ENCODE measurements at places on chromosomes 7 and 10.

GRCh38 chr10:36277459-36277858, 635.4 kb upstream of the FZD8 start:
- DNase-seq: no peak

DNA sequence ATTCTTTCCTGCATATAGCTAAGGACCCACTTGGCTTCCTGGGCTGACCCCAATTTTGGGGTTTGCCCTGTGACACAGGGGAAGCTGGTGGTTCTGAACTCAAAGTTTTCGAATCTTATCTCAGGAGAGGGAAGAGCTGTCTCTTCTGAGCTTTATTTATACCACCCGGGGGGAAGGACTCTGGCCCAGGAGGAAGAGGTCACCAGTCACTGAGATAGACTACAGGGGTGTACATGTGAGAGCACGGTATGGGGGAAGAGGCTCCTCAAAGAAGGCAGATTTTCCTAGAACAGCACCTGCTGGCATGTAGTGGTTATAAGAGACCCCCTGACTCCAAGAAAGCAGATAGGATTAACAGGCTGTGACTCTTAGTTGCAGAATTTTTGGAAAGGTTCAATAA, 101.8 kb upstream of the ELMO1 start:
- DNase-seq: no peak

DNA sequence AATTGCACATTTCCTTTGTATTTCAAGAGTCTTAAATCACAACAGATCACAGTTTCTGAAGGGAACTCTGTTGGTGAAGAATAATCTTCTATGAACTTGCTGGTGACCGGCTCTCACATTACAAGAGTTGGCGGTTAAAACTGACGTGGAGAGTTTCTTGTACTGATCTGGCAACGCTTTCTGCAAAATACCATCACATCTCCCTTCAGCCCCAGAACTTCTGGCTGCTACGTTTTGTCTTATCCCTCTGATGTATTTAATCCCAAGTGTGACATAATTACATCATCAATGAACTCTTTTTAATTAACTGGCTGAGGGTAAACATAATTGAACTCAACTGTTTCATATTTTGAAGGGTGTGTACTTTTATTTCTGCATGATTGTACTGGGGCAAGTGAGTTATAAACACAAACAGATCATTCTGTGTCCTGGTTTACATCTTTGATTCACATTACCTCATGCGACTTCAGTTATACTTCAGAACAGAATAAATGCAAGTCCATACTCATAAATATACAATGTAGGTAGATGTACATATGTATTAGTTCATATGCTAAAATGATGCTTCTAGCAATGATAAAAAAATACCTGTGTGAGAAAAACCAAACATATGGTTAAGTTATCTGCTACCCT, 105.1 kb upstream of the NPVF start:
- no peak for DNase-seq

DNA sequence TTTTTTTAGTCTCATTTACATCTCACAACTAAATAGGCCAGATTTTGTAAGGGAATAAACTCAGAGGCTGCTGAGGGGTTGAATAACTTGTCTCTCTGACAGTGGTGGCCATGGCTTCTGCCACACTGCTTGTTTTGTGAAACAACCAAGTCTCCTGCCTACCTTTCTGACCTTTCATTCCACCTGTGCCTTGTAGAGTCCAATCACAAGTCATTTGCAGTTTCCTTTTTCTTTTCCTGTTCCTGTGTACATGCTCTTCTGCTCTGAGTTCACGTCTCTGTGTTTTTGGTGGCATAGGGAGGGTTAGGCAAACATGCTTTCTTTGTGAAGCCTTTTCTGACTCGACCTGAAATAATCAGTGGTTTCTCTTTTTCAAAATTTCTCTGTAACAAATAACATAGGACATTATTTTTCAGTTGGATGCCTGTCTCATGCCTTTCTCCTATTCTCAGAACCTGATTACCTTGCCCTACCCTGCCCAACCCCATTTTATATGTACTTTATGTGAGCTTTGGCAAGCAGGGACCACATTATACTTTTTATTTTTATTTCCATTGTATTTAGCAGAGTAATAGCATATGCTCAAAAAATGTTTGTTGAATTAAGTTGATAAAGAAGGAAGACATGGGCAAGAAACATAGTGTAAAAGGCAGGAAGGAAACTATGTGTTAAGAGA, 81.7 kb downstream of the HDAC9 start:
- no peak for DNase-seq

GRCh38 chr7:1609023-1609422, 39.2 kb upstream of the PSMG3 start:
- DNase-seq: no peak

DNA sequence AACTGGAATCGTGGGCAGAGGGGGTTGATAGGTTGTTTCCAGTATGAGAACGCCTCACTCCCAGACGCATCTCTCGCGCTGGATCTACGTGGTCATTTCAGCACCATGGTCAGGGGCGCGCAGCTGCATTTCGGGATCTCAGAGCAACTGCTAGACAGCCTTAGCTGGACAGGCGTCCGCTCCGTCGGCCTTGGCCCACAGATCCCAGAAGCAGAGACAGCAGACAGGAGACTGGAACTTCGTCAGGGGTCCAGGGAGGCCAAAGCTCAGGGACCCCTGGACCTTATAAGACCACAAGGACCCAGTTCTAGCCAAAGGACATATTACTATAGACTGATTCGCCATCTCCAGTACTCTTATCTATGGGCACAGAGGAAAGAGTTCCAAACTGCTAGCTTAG, 5.3 kb downstream of the NEUROG3 start:
- DNase-seq: no peak

- no peak for DNase-seq
Observed at GRCh38 chr10:80500572-80501380, 36.9 kb upstream of the SH2D4B start.

GRCh38 chr7:91083855-91084644, 180.2 kb upstream of the FZD1 start:
- DNase-seq: no peak

- DNase-seq: no peak
Observed at GRCh38 chr7:18997477-18998150, 119.8 kb downstream of the TWIST1 start.

GRCh38 chr7:122913608-122914007, 27.3 kb upstream of the CADPS2 start:
- DNase-seq: no peak

DNA sequence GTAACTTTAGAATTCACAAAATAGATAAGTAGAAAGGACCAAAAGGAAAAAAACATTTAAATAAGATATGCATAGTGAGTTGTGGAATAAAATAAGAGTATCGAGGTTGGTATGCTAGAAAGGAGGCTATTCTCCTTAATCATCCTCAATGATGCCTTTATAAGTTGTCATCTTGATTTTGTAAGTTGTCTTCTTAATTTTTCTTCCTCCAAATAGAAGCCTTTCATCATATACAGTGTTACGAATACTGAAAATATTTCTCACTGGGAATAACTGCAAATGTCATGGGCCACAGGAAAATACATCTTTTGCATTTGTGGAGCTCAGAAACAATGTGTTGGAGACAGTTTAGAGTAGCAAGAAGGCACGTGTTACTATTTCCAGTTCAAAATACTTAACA, 31.5 kb upstream of the PRTFDC1 start:
- no peak for DNase-seq

- DNase-seq: no peak
Observed at GRCh38 chr10:101329341-101330032, 24.5 kb upstream of the BTRC start.

DNA sequence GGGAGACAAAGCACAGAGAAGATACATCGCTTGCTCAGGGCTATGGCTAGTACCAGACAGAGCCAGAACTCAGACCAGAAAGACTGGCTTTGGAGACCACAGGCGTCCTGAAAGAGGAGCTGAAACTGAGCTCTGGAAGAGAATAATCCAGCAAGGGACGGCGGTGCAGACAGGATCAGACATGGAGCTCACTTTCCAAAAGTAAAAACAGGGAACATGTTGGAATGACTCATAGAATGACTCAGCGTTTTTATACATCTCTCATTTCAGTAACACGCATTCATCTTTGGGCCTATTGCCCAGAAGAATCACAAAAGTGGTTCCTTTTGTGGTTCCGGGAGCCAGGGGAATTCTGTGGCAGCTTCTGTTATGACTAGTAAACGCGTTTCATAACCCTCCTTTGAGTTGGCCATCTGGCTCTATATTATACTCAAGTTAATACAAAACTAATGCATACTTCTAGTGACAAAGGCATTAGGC, 37.2 kb downstream of the PLEKHS1 start:
- peak; percentile 61 for DNase-seq

DNA sequence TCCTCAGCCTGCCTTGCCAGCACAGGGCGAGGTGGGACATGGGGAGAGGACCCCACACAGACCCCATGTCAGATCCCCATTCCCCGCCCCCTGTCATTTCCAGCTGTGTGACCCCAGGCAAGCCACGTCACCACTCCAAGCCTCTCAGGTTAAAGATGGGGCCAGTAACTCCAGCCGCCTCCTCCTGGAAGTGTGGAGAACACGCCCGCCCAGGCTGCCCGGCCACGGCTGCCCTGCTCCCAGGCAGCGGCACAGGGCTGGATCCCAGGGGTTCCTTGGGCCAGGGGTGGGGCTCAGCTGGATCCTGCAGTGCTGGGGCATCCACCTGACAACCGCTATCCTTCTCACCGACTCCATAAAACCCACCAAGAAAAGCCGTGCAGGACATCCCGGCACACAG, 86.1 kb downstream of the PDGFA start:
- no peak for DNase-seq

DNA sequence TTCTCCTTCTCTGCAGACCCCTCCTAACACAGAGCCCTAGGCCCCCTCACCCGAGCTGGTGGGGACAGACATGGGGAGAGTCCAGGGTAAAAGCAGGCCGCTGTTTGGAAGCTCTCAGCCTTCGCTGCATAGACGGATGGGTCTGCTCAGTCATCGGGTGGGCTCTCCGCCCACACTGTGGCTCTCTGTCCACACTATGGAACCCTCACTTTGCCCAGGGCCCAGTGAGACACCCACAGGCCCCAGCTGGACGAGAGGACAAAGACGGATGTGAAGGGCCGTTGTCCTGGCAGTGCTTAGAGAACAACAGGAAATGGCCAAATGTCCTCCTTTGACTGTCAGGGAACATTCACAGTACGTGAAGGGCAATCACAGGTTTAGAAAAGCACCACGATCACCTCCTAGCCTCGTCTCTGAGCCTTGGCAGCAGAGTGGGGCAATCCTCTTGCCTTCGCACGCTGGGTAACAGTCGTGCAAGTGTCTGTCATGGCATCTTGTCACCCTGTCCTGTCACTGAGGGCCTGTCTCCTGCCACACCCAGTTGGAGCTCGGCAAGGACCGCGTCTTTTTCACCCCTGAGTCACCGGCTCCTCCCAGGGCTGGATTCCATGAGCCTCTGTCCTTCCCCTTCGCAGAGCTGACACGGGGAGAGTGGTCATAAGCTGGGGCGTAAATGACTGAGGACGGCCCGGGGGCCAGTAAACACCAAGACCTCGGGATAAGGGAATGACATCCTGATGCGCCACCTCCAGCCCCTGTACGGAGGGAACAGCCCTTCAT, 80.6 kb downstream of the PRKAG2 start:
- DNase-seq: no peak

DNA sequence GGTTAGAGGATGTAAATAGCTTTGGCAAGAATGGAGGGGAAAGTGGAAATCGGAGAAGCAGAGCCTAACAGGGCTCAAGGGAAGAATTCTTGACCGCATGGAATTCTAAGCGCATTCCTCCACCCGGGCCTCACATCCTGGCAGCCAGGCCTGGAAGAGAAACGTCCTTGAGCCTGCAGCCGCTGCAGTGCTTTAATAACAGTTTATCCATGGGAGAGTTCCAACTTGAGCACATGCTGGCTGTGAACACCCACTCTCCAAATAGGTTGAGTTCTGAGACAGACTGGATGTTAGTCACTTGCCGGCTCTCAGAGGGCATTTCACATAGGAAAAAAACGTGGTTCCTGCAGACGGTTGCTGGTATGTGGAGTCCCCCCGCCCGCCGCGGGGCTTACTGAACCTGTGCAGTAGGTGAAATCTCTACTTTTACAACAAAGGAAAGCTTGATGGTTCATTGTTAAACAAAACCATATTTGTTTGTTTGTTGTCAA, 61.4 kb upstream of the STEAP1B start:
- DNase-seq: no peak

Data from prostate gland (tissue), 2 donors.